SK-N-DZ (cell line): ENCODE measurements at places on chromosomes 1 and 21.

GRCh38 chr1:227532019-227532619, 31.2 kb upstream of the ZNF678 start:
- no peak for DNase-seq

DNA sequence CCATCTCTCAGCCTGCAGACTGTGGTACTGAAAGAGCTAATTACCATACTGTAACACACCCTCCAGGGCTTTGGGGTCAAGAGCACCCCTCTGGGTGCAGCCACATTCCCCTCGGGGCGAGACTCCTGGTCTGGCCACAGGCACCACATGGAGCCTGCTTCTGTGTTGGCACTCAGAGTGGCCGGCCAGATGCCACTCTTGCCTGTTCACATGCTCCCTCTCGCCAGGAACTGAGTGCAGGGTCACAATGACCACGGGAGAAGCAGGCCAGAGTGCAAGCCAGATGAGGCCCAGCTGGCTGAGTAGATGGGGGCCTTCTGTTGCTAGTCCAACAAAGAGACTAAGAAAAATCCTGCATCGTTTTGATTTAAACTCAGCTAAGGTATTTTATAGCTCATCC, 864.0 kb downstream of the KCNT2 start:
- no peak for DNase-seq

DNA sequence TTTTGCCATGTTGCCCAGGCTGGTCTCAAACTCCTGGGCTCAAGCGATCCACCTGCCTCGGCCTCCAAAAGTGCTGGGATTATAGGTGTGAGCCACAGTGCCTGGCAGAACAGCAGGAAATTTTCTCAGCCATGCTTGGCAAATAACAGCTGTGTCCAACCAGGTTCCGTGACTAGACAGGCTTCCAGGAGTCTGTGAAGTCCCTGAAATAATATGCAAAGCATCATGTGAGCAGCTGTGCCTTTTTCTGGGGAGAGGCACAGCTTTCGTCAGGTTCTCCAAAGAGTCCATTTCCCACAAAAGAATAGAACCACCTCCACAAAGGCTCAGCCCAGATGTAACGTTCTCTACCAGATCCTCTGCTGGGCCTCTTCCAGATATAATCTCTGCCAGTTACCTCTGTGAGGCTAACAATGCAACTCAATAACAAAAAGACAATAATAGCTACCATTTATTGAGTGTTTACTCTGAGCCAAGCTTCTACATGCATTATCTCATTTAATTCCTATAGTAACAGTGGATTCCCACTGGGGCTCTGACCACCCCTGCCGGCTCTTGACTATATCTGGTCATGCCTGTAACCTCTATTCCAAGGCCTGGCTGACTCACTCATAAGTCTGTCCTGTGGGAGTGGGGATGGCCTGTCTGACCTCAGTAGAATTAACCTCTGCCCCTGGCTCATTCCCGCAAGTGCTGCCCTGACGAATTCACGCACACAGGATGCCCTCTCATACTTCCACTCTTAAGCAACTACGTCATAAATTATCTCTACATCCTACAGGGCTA, 4.0 kb upstream of the NKAIN1 start:
- DNase-seq: no peak

DNA sequence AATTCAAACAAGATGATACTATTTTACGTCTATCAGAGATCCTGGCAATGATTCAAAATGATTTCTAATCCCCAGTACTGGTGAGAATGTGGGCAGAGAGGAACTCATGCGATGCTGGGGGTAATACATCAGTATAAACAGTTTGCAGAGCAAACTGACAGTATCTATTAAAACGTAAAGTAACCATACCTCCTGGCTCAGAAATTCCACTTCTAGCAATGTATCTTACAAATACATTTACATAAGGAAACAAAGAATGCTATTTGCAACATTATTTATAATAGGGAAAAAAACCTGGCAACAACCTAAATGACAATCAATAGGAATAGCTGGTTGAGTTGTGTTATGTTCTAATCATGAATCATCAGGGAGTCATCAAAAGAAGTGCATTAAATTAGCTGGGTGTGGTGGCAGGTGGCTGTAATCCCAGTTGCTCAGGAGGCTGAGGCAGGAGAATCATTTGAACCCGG, 15.9 kb downstream of the RCAN1 start:
- DNase-seq: no peak

GRCh38 chr1:68046885-68047658, 3.4 kb downstream of the DIRAS3 start:
- no peak for DNase-seq

DNA sequence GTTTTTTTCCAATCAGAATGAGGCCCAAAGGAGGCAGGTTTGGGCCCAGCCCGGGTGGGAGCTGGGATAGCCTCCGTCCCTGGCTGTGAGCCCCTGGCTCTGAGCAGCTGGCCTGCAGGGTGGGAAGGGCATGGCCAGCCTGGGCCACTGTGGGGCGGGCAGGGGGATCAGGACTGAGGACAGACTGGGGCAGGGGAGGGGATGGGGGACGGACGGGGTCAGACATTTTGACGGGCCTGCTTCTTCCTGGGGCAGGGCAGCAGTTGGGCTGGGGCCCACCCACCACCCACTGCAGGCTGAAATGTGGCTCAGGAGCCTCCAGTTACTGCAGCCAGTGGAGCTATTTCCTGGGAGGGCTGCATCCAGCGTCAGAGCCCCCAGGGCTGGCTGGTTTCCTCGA, 2.5 kb upstream of the SLC6A9 start:
- no peak for DNase-seq

- DNase-seq: no peak
These were observed 137.8 kb downstream of the GALNT2 start for GRCh38 chr1:230204842-230205241.

- no peak for DNase-seq
These were observed 42.4 kb downstream of the MTARC1 start for GRCh38 chr1:220828950-220829586.

DNA sequence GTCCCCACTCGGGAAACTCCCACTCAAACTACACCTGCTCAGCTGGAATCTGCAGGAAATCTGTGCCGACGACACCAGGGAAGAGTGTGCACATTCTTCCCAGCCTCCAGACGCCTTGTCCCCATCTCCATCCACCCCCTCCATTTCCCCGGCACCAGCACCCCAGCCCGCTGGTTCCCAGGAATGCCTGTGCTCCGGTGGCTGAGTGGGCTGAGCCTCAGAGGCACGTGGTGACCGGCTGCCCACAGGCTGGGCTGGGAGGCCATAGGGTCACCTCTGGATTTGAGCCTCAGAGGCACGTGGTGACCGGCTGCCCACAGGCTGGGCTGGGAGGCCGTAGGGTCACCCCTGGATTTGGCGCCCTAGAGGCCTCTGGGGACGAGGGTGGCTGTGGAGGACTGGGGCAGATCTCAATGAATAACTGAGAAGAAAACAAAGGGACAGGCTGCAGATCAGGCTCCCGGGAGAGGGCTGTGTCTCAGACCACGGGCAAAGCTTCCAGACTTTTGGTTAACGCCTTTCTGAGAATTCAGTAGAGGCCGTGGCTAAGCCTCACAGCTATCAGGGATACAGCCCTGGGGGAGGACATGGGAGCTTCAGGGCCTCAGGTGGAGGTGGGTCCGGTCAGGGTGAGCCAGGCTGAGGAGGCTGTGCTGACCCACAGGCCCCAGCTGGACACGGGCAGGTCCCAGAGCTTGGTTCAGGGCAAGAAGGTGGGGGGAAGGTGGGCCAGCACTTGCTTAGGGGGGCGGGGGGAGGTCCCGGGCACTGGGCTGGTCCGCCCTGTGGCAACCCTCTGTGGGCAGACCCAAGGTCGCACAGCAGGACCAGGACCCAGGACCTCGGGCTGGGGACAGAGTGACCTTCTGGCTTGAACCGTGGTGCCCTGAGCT, 17.3 kb upstream of the TTLL10 start:
- DNase-seq: no peak

DNA sequence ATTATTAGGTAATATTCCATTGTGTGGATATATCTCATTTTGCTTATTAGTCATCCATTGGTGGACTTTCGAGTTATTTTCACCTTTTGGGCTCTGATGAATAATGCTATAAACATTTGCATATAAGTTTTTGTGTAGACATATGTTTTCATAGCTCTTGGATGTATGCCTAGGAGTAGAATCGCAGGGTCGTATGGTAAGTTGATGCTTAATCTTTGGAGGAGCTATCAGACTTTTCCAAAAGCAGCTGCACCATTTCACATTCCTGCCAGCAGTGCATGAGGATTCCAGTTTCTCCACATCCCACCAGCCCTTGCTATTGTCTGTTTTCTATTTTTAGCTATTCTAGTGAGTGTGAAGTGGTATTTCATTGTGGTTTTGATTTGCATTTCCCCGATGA, 120.3 kb upstream of the TMEM51 start:
- DNase-seq: no peak
